Neuronal stem cell (in vitro differentiated cells): ENCODE measurements at places on chromosomes 2 and 18.

- no peak for DNase-seq
Observed at GRCh38 chr2:237996021-237996593, 29.3 kb downstream of the UBE2F start.

GRCh38 chr2:102235491-102235890 lies 48.7 kb downstream of the IL1RL2 start:
- no peak for DNase-seq

DNA sequence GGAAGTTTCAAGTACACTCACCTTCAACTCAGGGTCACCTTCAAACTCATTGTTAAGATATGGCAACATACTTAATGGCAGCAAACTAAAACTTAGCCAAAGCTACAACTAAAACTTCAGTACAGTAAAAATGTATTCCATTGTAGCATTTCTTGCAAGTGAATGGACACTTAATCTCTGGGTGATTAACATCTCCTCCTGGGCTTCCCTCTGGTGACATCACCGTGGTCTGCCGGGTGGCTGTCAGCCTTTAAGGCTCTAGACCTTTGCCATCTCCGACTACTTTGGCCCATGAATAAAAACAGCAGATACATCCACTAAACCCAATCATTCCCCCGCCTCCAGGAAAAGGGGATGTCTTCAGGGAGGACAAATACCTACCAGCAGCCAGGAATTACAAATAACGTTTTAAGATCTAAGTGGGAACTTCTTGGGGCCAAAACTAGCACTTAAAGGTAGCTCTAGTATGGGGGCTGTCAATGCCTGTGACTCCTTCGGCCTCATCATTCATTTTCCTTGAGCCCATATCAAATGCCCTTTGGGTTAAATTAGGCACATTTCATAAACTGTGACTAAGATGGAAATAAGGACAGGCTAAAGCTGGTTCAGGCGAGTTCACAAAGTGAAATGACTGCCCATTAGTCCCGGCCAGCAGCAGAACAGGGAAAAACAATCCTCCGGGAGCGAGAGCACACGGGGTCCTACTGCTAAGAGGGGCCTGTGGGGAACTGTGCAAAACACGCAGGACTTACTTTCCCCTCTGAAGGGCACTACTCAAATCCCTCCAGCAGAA lies 1.1 kb downstream of the TFCP2L1 start:
- DNase-seq, result no peak

DNA sequence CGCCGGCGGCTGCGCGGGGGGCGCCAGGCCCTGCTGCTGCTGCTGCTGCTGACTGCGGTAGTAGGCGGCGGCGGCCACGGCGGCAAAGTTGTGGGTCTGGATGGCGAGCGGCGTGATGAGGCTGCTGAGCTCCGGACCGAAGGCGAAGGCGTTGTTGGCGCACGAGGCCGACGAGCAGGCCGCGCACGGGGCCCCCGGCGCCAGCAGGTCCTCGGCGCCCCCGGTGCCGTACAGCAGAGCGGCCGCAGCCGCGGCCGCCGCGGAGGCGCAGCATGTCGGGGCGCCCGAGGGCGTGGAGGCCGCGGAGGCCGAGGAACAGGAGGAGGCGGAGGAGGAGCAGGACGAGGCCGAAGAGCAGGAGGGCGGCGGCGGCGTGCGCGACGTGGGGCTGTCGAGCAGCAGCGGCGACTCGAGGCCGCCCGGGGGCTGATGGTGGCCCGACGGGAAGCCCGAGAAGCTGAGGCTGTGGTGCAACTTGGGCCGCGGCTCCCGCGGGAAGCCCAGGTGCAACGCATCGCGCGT lies 1.8 kb downstream of the ZFP36L2 start:
- no peak for DNase-seq

DNA sequence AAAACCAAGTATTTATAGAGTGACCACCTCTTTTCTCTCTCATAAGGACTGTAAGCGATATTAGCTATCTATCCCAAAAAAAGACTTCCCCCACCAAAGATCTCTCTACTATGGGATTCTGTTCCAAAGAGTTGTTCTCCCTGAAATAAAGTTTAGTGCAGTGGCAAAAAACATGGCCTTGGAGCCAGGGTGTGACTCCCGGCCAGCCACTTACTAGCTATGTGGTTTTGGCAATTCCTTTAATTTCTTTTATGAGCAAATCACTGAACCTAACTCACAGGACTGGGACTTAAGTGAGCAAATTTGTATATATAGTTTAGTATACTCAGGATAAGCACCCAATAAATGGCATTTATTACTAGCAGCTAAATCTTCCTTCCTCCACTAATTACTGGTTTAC lies 42.6 kb downstream of the SESTD1 start:
- DNase-seq, result no peak

DNA sequence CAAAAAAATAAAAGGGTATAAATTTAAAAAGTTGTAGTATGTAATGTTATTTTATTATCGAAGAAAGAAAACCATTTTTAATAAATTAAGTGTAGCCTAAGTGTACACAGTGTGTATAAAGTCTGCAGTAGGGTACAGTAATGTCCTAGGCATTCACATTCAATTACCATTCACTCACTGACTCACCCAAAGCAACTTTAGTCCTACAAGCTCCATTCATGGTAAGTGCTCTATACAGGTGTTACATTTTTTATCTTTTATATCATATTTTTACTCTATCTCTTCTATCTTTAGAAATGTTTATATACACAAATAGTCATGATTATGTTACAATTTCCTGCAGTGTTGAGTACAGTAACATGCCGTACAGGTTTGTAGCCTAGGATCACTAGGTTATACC lies 59.5 kb downstream of the RABL2A start:
- no peak for DNase-seq
